ENCODE measurements at places on chromosomes 5 and 9. TPM values are rescaled to one million over a fixed set of nuclear protein-coding genes. Genes with fewer than 3 reads are reported as not detected.

The BARHL1 gene
- not detected for polyA plus RNA-seq

The PCDHGA10 gene
- 4.6 TPM for polyA plus RNA-seq

DNA sequence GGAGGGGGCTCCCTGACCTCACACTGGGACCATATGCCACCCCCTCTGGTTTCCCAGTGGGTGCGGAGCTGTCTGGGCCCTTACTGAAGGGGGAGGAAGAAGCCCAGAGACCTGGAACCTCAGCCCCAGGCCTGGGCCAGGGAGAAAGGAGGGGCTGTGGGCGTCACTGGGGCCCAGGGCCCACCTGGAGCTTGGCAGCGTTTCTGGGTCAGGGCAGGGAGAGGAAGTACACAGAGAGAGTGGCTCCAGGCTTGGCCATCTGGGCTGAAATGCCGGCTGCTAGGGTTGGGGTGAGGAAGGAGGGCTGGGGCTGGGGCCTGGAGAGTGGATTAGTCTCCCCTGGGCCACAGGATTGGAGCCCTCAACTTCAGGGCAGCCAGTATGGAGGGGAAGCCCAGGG, 6.4 kb upstream of the DAB2IP start:
- no peak for DNase-seq

DNA sequence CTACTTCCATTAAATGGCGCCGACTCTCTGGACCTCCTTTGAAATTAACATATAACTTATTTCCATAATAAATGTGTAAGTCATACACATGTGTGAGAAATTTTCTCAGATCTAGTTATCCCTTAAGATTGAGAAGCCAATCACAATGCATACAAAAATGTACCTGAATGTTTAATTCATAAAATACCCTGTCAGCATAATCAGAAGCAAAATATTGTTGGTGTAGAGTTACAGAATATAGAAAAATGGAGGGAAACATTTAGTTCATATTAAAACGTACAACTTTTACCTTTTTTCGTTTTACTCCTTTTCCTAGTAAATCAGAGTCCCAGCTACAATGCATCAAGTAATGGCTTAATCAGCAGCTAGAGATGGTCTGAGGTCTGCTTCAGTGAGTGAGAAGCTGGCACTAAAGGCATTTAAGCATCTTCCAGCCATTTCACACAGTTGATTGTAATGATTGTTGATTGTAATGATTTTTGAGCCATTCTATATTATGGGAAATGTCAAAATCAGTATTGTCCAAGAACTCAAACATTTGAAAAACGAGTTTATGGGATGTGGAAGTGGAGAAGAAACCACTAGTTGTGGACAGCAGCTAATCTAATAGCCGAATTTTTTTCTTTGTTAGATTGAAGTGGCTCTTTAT, 81.8 kb downstream of the ANXA1 start:
- no peak for DNase-seq

GRCh38 chr9:127154003-127154389, 31.6 kb upstream of the ANGPTL2 start:
- no peak for DNase-seq

DNA sequence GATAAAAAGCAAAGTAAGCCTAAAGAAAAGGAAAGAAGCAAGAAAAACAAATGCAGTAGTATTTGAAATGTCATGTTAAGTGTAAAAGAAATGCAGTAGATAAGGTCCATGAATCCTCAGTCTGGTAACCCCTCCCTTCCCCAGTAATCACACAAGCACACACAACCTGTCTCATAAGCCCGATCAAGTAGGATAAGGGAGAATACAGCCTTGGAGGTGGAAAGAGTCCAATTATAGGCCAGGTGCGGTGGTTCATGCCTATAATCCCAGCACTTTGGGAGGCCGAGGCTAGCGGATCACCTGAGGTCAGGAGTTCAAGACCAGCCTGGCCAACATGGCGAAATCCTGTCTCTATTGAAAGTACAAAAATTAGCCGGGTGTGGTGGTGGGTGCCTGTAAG, 117.9 kb downstream of the GADD45G start:
- no peak for DNase-seq

DNA sequence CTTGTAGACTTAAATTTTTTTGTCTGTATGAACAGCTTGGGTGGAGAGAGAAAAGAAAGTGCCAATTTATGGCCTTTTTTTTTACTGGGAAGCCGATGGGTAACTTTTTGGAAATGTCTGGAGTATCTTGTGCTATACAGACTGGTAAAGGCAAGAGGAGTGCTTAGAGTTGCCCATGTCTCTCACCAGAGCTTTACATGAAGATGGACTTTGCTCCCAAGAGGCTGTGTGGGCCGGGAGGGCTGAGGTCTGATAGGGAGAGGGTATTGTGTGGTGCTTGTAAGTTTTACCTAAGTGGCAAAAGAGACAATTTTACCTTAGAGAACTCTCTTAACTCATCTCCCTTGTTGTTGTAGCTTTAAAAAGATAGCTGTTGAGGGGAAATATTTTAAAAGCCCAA, 203.2 kb downstream of the SEMA6A start:
- no peak for DNase-seq

DNA sequence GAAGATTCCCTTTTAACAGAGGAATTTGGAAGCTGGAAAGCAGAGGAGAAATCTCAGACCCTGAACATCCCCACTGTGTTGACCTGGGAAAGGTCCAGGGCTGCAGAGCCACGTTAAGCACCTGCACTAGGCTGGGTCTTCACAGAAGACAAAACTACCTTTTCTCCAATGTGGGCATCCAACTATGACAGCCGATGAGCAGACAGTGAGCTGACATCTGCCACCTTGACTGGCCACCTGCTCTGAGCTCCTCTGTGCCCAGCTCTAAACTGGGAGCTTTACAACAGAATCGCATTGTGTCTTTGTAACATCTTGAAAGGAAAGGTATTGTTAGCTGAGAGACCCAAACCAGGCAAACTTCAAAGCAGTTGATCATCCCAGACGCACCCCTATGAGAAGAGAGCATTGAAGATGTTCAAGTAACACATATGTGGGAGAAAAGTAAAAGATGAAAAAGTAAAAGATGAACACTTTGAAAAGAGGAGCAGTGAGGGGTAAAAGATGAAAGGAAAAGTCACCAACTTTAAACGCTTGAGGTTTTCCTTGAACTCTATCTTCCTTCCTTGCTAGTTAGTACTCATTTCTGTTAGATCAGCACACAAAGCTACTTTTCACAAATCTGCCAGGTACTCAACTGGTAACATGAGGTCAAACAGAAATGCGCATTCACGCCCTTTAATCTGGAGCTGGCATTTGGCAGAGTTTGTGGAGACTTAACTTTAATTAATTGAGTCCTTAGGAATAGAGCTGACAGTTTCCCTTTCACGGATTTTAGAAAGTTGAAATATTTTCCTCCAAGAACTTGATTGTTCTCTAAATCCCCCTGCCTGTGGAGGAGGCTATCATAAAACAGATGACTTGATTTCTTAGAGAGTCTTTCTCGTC, 53.2 kb upstream of the CTXN3 start:
- no peak for DNase-seq

DNA sequence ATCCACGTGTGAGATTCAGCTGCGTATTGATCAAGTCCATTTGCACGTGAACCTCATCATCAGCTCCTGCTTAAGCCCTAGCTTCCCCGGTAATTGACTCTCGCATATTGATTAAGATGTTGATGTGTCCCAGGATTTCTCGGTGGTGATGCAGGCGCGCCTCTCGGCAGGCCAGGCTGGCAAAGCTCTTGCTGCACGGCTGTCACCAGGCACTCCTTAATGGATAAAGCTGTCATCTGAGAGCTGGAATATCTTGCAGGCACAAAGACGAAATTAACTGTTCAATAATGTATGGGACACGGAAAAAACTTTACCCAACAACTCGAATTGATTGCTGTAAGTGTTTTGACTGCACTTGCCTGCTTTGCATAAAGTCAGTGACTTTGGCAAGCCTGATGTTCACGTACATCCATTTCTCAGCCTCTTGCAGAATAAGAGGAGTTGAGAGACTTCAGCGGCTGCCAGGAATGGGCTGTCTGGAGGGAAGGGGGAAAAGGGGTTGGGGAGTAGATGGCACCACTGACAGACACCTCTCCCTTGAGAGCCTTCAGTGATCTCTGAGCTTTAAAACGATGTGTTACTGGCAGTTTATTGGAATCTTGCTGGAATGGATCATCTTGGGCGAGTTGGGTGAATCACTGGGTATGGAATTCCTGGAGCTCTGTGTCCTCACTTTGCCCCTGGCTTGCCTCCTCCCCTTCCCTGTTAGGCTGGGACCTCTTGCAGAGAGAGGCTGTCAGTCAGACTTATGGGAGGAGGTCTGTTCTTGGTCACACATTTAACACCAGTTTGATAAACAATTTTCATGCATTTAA, 650.3 kb downstream of the CCDC171 start:
- peak; percentile 88 for DNase-seq

DNA sequence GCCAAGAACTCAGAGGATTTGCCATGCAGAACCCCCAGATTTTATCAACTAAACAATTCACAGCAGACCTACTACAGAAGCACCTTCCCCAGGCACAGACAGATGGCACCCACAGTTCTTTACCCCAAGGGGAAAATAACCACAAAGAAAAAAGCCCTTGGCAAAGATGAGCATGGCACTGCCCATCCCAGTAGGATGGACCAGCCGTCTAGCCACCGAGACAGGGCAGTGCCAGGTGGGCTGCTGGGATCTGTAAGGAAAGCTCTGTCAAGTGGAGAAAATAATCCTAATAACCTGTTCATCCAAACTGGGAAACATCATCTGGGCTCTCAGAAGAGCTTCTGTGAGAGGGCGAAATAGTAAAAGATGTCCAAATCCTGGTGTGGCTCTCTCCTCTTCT, 130.0 kb downstream of the COL23A1 start:
- DNase-seq, result no peak

- no peak for DNase-seq
Measured at GRCh38 chr5:80592761-80593160, 22.7 kb upstream of the ANKRD34B start.
